ENCODE measurements at places on chromosomes 4 and X. TPM values are rescaled to one million over a fixed set of nuclear protein-coding genes. Genes with fewer than 3 reads are reported as not detected.
A peak's percentile ranks its signal among the peaks of the same experiment; 100 is the strongest.

DNA sequence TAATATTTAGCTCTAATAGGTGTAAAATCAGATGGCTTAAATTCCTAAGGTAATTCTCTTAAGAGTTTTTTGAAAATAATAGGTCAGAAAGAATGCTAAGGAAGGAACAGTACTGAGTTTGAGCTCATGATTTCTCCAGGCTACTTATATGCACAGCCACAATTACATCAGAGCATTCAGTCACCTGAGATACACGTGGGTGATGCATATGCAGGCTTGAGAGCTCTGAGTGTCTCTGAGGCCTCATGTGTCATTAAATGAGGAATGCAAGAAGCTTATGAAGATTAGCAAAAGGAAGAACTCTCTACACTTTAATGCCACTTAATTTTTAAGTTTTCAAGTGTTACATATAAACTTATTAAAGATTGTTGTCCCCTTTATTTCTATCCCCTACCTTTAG is 124.0 kb upstream of the STIM2 start:
- DNase-seq, result no peak

- no peak for DNase-seq
Observed at GRCh38 chr4:150384249-150384648, 197.7 kb upstream of the MAB21L2 start.

GRCh38 chrX:111322231-111322855 is 52.1 kb upstream of the CAPN6 start:
- no peak for DNase-seq

GRCh38 chr4:146142768-146143167 is 32.8 kb upstream of the LSM6 start:
- no peak for DNase-seq

GRCh38 chrX:51406688-51407519 is 74.3 kb downstream of the NUDT10 start:
- no peak for DNase-seq

GRCh38 chr4:151045907-151046306 is 30.8 kb upstream of the LRBA start:
- peak; percentile 30 for DNase-seq

- no peak for DNase-seq
Observed at GRCh38 chr4:88653371-88653946, 44.2 kb downstream of the NAP1L5 start.

DNA sequence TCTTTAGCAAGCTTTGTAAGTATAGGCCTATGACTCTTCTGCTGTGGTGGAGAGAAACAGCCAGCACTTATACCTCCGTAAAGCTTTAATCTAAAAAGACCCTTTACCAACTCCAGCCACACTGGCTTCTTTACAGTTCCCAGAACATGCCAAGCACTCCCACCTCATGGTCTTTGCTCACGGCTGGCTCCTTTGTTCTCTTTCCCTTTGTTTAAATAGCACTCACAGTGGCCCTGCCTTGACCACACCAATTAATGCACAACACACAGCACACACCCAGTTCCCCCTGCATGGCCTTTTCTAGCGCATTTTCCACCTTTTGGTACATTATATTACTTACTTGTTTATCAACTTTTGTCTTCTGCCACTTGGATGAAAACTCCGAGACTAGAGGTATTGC is 18.9 kb downstream of the PPID start:
- no peak for DNase-seq

GRCh38 chr4:141646969-141647368 is 10.6 kb downstream of the IL15 start:
- DNase-seq, result no peak

GRCh38 chr4:168475745-168476144 is 4.5 kb downstream of the DDX60L start:
- DNase-seq, result no peak

DNA sequence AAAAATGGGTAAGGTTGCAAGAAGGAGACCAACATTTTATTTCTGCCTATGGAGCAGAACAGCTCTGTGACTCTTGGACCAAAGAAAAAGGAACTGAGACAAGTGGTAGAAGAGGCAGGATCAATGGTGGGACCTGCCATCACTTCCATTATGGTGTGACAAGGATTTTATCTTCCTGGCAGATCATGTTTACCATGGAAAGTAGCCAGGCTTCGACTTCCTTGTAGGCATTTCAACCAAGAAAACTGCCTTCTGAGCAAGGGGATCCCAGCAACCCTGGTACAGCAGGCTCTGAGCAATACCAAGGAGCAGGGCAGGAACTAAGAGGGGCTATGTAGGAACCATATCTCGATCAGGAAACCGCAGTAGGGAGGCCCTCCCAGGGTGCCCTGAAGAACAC is 317.4 kb downstream of the IQCM start:
- DNase-seq, result no peak

Gene MID1IP1
- 25.1 TPM for total RNA-seq

Gene PPM1K
- 8.6 TPM for total RNA-seq

Gene KCTD8
- total RNA-seq, result 0.80 TPM

Gene TMEM164
- 25.1 TPM for total RNA-seq

Gene GPRIN3
- total RNA-seq, result 2.2 TPM

Gene IL2
- not detected for total RNA-seq

Gene ZBED1
- 46.5 TPM for total RNA-seq

Gene PDZD4
- total RNA-seq, result 0.09 TPM
